ENCODE measurements at places on chromosomes 2 and 18.
A peak's percentile ranks its signal among the peaks of the same experiment; 100 is the strongest.

DNA sequence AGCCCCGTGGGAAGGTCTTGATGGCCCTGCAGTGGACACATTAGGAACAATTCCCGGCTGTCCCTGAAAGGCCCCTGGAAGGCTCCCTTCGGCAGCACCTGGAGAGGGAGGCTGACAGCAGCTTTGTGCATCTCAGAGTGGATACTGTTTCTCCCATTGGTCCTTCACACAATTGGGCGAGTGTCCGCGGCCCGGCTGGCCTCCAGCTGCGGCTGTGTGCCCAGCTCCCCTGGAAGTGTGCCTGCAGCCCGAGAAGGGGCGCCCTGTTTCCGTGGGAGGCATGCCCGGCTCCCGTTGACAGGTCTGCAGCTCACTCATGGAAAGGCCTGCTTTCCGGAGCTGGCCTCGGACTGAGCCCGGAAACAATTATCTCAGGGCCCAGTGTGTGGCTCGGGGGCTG lies 103.7 kb downstream of the LPIN1 start:
- DNase-seq = no peak

- no peak for DNase-seq
These were observed 14.5 kb downstream of the DNAJC27 start for GRCh38 chr2:24957221-24957620.

GRCh38 chr2:128442891-128443302 lies 124.2 kb upstream of the HS6ST1 start:
- no peak for DNase-seq

GRCh38 chr2:96203130-96204028 lies 5.2 kb downstream of the STARD7 start:
- peak; percentile 14 for DNase-seq

- DNase-seq = no peak
These were observed 821.2 kb upstream of the ID2 start for GRCh38 chr2:7860693-7861092.

Data from germinal center (tissue), 1 donor.